ENCODE measurements at places on chromosomes 13 and 19.

DNA sequence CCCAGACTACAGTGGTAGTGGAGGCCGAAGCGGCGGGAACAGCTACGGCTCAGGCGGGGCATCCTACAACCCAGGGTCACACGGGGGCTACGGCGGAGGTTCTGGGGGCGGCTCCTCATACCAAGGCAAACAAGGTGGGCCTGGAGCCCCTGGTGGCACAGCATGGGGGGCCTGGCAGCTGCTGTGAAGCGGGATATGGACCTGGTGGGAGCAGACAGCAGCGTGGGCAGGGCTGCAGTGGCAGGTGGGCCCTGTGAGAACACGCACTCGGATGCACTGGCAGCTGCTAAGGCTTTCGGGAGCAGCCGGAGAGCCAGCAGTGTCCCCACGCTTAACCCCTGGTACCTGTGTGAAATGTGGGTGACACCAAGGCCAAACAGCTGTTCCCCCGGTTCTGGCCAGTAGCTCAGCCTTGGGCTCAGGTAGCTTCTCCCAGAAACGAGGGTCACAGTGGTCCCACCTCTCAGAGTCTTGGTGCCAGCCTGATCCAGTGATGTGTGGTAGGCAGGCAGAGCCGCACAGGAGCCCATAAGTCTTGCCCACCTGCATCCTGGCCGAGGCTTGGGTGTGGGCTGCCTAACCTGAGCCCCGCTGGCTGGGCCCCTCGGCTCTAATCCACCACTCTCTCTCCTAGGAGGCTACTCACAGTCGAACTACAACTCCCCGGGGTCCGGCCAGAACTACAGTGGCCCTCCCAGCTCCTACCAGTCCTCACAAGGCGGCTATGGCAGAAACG, 12.5 kb upstream of the QTRT1 start:
- DNase-seq: no peak

- DNase-seq: no peak
These were observed 3.5 kb upstream of the SIGLEC8 start for GRCh38 chr19:51461723-51462161.

- DNase-seq: no peak
These were observed 8.8 kb downstream of the SPPL2B start for GRCh38 chr19:2337329-2337707.

DNA sequence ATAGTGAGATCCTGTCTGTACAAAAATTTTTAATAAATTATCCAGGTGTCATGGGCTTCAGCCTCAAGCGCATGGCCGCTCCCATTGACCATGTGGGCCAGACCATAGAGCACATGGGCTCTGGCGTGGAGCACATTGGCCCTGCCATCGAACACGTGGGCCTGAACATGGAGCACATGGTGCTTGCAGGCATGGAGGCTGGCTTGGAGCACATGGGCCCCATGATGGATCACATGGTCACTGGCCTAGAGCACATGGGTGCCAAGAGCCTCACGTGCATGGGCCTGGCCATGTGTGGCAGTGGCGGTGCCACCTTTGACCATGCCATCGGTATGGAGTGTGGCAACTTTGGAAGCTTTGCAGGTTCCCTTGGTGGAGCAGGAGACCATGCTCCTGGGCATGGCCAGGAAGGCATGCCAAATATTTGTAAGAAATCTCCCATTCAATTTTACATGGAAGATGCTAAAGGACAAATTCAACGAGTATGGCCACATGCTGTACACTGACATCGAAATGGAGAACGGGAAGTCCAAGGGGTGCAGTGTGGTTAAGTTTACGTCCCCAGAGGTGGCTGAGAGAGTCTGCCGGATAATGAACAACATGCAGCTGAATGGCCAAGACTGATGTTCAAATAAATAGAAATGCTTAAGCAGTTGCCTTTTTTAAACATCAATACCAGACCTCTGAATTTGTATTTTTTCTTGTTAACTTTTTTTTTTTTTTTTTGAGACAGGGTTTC, 21.3 kb upstream of the SLC1A5 start:
- DNase-seq: no peak

DNA sequence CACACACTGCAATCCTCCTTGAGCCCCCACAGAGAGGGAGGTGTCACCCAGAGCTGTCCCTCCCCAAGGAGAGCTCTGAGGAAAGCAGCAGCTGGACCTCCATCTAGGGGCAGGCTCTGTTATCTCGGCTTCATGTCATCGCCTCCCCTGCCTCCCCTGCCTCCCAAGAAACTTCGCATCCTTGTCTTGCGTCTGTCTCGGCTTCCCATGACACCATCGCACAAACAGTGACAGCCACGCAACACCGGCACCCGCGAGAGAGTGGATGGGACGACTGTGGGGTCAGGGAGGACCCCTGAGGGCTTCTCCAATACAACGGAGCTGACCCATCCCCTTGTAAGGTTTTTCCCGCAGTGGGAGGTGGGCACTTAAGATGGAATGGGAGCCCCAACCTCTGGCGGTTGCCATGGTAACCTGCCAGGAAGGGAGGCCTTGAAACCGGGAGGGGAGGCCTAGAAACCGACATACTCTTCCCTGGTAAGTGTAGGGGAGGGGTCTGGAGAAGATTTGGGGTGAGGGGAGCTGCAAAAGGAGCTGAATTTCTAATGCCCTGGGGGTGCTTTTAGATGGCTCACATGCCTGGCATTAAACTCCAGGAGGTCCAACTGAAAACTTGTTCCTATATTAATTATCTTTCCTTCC, 16.3 kb downstream of the TLE2 start:
- no peak for DNase-seq

DNA sequence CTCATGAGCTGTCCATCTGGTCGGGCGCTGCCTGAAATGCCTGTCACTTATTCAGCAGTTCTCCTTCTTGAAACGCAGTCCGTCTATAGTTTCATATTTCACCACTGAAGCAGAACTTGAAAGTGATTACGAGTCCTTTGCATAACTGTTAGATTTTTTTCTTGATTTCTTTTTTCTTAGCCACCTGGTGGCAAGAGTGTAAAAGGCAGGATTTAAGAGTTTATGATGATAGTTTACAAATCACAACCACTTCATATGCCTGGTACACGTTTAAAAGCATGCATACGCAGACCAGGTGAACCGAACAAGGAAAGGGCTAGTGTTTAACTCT, 45.8 kb downstream of the GGACT start:
- no peak for DNase-seq

DNA sequence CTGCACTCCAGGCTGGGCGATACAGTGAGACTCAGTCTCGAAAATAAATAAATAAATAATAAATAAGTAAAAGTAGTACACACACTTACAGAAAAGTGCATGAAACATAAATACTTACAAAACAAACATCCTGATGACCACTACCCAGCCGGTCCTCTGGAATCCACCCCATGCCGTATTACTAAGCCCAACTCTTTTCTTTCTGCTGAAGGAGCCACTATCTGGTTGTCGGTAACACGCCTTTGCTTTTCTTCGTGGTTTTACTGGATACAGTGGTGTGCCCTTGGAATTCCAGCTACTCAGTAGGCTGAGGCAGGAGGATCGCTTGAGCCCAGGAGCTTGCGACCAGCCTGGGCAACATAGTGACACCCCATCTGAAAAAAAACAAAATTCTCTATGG, 39.4 kb downstream of the CELF5 start:
- DNase-seq: no peak

DNA sequence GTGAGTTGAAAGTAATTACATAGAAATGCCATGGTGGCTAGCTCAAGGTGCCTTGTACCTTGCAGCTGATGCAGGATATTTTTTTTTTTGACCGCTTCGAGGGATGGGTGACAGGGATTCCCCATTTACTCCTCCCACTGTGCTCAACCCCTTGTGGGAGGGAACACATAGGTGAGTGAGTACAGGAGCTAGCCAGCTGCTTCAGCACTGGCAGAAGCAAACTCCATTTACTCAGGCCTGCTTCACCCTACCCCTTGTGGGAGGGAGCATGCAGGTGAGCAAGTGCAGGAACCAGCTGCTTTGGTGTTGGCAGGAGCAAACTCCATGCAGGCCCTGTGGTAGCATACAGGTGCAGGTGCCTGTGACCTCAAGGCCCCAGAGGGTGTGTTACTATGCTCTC, 330.1 kb downstream of the TDRD3 start:
- no peak for DNase-seq

DNA sequence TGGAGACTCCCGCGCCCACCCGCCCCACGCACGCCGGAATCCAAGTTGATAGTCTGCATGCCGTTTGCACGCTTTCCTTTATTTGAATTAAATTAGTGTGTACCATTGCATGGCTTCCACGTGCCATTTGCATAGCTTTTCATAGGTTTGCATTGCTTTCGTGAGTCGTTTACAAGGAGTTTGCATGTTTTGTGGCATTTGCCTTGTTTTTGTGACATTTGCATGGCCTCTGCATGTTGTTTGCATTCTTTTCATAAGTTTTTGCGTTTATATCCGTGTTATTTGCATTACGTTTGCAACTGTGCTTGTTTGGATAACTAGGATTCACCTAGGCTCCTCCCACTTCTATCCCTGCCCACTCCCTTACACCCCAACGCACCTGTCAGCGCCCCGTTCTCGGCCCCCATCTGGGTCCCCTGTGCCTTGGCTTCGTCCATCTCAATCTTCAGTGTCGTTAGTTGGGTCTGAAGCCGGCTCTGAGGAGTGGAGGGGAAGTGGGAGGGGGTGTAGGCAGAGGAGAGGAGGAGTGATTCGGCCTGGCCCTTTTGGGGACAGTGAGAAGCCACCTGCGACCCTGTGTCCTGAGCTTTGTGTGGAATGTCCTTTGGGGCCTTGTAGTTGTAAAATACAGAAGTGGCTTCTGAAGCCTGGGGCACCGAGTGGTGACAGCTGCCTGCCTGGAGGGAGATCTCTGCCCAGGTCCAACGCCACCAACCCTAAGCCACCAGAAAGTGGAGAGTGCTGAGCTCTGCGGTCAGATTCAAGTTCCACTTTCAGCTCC, 2.4 kb downstream of the CCDC194 start:
- DNase-seq: no peak

DNA sequence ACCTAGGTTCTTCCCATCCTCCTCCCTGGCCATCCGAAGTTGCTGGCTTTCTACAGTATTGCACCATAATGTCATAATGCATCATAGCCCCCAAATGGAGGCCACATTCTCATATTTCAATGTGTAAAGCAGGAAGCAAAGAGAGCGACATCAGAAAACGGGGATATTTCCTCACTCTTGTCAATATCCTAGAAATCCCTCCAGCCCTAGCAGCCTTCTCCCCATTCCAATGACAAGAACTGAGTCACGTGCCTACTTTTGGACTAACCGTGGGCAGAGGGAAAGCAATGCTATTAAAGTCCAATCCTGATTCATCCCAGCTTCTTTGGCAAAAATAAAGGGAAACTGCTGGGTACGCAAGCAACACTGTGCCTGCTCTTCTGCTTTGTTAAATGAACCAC, 4.3 kb upstream of the RAP2A start:
- no peak for DNase-seq

- no peak for DNase-seq
These were observed 1.9 kb upstream of the PGPEP1 start for GRCh38 chr19:18338541-18338940.

DNA sequence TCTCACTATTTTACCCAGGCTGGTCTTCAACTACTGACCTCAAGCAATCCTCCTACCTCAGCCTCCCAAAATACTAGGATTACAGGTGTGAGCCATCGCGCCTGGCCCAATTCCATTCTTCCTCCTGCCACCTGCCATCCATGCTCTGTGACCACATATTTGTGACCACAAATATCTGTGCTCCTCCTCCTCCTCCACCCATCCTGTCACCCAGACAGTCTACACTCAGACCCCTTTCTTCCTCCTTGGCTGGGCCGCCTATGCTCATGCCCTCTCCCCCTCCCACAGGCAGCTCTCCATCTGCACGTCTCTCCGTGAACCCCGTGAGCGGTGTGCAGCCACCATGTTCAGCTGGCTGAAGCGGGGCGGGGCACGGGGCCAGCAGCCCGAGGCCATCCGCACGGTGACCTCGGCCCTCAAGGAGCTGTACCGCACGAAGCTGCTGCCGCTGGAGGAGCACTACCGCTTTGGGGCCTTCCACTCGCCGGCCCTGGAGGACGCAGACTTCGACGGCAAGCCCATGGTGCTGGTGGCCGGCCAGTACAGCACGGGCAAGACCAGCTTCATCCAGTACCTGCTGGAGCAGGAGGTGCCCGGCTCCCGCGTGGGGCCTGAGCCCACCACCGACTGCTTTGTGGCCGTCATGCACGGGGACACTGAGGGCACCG, 3.2 kb downstream of the EHD2 start:
- no peak for DNase-seq

Measured in NCI-H2081 treated with DMSO at 0.1 percent for 48 hours (cell line).